Mononuclear cell (primary cell): ENCODE measurements at places on chromosomes 5 and 9. TPM values are rescaled to one million over a fixed set of nuclear protein-coding genes. Genes with fewer than 3 reads are reported as not detected.

Gene LNPEP
- 119 TPM for total RNA-seq

Gene GAPT
- 9.8 TPM for total RNA-seq

Gene SPRY4
- total RNA-seq: not detected

Gene FOXD4L3
- not detected for total RNA-seq

Gene CNTFR
- total RNA-seq: not detected

Gene PCDHGB2
- 0.63 TPM for total RNA-seq

Gene NDST1
- total RNA-seq: 13.0 TPM

Gene SPATA31E1
- not detected for total RNA-seq

Gene TOMM5
- 37.5 TPM for total RNA-seq

Gene IL4
- total RNA-seq: not detected

Gene OTP
- not detected for total RNA-seq

Gene TRAF2
- total RNA-seq: 6.4 TPM

Gene FNIP1
- total RNA-seq: 77.5 TPM

Gene CER1
- not detected for total RNA-seq

Gene FOXE1
- total RNA-seq: not detected

Gene MUSK
- total RNA-seq: not detected

Gene CTSV
- total RNA-seq: 0.10 TPM

Gene RETREG1
- 14.7 TPM for total RNA-seq

Gene SKP1
- total RNA-seq: 229 TPM

Gene TMEM232
- total RNA-seq: 2.7 TPM

Gene ADRB2
- 27.5 TPM for total RNA-seq

Gene SLC9A3
- total RNA-seq: 1.8 TPM

Gene ZNG1C
- 19.3 TPM for total RNA-seq

Gene ATP10B
- under 0.01 TPM for total RNA-seq

Gene CDC25C
- 1.2 TPM for total RNA-seq

Gene KIF3A
- 5.6 TPM for total RNA-seq

Gene MED10
- total RNA-seq: 32.6 TPM

Gene GAS1
- total RNA-seq: 0.63 TPM

Gene C5orf47
- total RNA-seq: not detected

Gene RLN2
- total RNA-seq: 0.31 TPM

Gene RNF183
- not detected for total RNA-seq

Gene PCDHA12
- not detected for total RNA-seq

Gene LHFPL2
- 9.4 TPM for total RNA-seq

Gene NSMF
- 23.7 TPM for total RNA-seq

Gene TSSK1B
- total RNA-seq: 0.10 TPM

Gene SH3RF2
- 0.31 TPM for total RNA-seq

Gene PCDHGA11
- total RNA-seq: 0.21 TPM

Gene ORM2
- total RNA-seq: not detected
